GM23338 (cell line): ENCODE measurements at places on chromosomes 7 and 10.

DNA sequence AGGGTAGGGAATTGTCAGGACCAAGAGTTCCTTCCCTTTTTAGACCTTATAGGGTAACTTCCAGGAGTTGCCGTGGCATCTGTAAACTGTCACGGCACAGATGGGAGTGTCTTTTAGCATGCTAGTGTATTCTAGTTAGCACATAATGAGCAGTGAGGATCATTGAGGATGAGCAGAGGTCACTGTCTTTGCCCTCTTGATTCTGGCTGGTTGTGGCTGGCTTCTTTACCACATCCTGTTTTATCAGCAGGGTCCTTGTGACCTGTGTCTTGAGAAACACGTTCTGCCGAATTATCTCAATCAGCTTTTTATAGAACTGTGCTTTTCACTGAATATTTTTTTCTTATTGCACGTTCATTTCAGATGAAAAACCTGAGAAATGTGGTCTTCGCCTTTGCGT is 41.5 kb downstream of the MINPP1 start:
- no peak for DNase-seq

DNA sequence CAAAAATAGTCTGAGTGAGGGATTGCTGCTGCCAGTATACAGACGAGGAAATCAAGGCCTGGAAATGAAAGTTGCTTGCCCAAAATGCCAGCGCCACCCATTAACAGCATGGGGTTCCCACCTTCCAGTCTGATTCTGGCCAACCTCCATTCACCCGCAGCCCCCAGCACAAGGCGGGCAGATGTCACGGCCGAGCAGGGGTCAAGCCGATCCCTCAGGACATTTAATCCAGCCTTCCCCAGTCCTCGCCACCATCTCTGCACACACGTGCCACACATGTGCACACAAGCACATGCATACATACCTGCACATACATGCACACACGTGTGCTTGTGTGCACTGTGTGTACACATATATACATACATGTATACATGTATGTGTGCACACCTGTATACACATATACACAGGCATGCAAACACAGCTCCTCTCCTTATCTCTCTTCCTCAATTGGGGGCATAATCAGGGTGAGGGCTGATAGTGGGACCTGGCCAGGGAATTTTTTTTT is 122.9 kb downstream of the GRID1 start:
- no peak for DNase-seq

GRCh38 chr10:69570050-69570816 is 3.0 kb downstream of the NEUROG3 start:
- peak; percentile 69 for DNase-seq

GRCh38 chr10:12681252-12681651 is 320.3 kb downstream of the CCDC3 start:
- no peak for DNase-seq

GRCh38 chr7:2710286-2710655 is 22.3 kb downstream of the AMZ1 start:
- no peak for DNase-seq

DNA sequence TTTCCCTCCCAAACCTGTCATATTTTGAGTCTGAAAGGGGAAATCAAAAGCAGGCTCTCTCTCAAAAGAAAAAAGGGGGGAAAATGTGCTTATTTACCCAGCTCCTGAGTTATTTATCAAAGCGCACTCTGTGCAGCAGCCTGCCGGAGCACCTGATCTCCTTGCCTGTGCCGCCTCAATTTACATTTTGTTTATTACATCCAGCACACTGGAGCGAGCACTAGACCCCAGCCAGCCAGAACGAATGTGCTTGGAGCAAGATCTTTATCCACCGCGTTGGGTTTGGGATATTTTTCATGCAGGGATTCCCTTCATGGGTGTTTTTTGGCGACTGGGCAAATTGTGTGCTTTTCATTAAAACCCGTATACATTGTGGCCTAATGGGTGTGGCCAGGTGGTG is 161.9 kb upstream of the INSYN2A start:
- DNase-seq = no peak
